ENCODE measurements at places on chromosomes 3 and 15.

DNA sequence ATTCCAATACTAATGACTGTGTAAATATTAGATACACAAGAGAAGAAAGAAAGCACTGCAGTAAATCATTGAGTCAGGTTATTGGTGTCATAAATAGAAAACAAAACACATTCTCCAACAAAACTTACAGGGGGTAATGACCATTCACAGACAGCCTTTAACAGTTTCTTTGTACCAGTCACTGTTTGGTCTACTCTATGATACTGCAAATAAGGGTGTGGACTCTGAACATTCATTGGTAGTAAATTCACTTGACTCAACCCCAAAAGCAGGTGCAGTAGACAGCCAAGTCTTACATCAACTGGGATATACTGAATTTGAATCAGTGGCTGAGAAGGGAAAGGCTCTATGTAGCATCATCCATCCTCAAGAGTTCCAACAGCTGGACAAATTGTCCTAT, 463.5 kb downstream of the FOXP1 start:
- no peak for DNase-seq

DNA sequence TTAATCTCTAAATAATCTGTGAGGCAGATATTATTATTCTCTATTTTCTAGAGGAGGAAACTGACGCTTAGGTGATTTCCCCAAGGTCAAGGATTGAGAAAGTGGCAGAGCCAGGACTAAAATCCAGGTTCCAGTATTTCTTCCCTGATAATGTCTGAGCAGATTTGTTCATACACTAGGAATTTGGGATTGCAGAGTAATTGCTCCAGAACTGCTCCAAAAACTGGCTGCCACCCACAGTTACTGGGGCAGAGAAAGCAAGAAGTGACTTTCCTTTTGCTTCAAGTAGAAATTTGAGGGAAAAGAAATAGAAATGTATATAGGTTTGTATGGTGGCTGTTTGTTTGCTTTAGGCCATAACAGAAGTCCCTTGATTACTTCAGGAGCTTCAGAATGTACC, 60.6 kb downstream of the SLC12A8 start:
- DNase-seq = no peak

GRCh38 chr15:63305260-63305659, 27.9 kb downstream of the APH1B start:
- no peak for DNase-seq

DNA sequence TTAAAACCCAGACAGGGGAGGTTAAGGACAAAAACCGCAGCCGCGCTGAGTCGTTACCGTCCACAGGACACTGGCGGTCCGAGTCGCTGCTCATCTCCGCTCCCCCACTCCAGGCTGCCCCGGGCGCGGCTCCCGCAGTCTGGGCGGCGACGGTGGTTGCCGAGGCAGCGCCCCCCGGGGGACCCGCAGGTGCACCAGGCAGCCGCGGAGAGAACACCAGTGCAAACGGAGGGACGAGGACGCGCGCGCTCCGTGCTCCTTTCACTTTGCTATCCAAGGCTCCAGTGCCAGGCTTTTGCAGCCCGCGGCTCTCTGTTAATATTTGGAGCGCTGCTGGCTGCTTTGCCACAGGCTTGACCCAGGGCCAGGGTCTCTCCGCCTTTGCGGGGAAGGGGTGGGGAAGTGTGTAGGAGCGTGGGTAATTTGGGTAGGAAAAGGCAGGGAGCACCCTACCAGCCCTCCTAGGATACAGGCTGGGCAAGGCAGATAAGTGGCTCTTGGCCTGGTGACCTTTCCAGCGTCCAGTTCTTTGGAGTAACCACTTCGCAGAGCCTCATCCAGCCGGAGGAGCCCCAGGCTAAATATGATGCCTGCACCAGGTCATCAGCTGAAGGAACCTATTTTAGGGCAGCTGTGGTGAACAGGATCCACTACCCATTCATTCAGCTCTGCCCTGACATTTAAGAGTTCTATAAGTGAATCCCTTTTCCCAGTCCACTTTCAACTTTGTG, at the start of gene GADL1:
Gene GADL1 (minus strand): TSS at position 141 of the 731 bp plus-strand sequence. CDS start 47 bp downstream, at position 94.
- peak; percentile 20 for DNase-seq

DNA sequence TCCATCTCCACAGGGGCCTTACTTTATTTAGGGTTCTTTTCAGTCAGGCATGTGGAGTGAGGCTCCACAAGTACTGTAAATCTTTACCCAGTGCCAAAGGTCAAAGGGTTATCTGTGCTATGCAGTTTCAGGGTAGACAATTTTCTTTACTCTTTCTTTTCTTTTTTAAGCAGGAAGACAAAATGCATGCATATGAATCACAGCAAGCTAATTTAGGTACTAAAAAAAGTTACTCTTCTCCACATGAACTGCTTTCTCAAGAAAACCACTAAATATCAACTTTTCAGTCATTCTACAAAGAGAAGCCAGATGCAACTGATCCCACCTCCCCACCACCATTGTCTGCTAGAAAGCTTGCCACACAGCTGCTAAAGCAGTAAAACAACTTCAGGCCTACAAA, 73.3 kb upstream of the PYGO1 start:
- DNase-seq = no peak

DNA sequence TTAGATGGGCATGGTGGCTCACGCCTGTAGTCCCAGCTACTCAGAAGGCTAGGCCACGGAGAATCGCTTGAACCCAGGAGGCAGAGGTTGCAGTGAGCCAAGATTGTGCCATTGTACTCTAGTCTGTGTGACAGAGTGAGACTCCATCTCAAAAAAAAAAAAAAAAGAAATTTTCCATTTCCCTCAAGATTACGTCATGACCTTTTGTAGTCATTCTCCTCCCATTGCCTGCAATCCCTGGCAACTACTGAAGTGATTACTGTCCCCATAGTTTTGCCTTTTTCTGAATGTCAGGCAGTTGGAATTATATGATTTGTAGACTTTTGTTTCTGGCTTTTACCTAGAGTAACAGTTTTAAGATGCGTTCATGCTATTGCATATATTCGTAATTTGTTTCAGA, 28.0 kb downstream of the WDR76 start:
- DNase-seq = no peak

DNA sequence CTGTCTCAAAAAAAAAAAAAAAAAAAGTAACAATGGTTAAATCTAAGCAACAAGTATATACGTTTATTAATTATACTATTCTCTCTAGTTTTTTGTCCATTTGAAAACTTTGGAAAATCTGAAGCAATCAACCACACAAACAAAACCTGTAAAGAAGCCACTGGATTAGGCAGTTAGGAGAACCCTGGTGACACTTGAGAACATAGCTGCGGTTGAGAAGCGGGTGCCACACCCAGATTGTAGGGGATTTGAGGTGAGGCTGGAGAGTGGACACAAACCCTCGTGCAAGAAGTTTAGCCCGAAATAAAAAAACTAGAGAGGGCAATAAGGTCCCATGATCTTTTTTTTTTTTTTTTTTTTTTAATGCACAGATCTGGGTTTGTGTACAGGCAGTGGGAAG, 25.9 kb upstream of the ZBTB38 start:
- no peak for DNase-seq

DNA sequence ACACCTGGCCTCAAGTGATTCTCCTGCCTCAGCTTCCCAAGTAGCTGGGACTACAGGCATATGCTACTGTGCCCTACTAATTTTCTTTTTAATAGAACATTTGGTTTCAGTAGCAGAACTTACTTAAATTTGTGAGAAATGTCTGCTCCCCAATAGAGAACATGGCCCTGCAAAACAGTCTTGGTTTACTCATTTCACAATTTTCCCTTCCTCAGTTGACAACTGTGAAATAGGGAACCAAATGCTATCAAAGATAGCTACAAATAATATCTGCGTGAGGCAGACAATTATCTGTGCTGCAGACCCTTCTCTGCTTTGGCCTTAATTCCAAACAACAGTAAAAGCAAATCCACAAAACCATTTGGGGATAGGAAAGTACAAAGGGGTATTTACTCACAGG, 22.6 kb downstream of the METTL6 start:
- no peak for DNase-seq

- DNase-seq = no peak
Measured at GRCh38 chr3:124767264-124767663, 37.0 kb downstream of the UMPS start.
